ENCODE measurements at places on chromosomes 11 and 22.

GRCh38 chr11:6411594-6412031 is 7.3 kb downstream of the APBB1 start:
- no peak for DNase-seq

GRCh38 chr11:64409707-64410403 is 50.9 kb downstream of the RPS6KA4 start:
- DNase-seq: peak; percentile 67

DNA sequence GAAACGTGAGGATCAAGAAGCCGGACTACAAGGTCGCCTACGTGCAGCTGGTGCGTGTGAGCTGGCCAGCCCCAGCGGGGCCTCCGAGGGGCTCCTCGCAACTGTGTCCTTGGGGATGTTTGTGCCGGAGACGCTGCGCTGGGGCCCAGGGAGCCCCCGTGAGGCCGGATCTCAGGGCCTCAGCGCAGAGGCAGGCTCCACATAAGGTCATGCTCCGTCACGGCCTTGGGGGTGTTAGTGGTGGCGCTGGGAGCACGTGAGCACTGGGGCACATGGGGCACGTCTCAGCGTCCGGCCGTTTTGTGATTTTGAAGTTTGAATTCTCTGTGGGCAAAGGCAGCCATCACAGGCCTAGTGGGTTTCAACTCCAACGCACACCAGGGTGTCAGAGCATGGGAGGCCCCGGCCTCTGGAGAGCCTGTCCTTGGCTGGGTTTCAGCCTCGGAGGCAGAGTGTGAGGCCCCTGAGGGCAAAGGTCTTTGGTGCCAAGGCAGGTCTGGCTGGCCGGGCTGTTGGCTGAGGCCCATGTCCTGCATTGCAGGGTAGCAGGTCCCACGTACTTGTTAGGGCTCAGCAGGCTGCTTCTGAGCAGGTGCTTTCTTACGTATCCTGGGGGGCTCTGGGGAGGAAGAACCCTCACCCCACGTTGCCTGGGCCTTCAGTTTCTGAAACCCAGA is 5.8 kb downstream of the MRPL23 start:
- no peak for DNase-seq

- no peak for DNase-seq
Measured at GRCh38 chr11:126603486-126603885, 248.0 kb downstream of the ST3GAL4 start.

DNA sequence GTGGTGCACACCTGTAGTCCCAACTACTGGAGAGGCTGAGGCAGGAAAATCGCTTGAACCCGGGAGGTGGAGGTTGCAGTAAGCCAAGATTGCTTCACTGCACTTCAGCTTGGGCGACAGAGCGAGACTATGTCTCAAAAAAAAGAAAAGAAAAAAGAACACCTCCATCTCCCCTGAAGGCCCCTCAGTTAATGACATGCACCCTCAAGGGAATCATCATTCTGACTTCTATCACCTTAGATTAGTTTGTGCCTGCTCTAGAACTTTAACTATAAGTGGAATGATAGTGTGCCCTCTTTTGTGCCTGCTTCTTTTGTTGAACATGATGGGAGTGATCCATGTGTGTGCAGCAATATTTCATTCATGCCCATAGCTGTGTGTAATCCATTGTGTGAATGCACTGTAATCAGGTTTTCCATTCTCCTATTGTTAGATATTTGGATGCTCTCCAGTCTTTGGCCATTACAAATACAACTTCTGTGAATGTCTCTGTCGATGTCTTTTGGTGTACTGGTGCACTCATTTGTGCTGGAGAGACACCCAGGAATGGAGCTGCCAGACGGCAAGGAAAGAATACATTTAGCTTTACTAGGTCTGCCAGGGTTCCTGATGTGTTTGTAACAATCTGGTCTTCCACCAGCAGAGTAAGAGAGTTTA is 883 bp upstream of the VPREB3 start:
- DNase-seq: no peak

- DNase-seq: no peak
Measured at GRCh38 chr11:121235057-121235456, 57.5 kb upstream of the SC5D start.

GRCh38 chr22:49568751-49569285 is 258.9 kb downstream of the BRD1 start:
- DNase-seq: no peak

- DNase-seq: no peak
Measured at GRCh38 chr22:39627208-39627607, 56.7 kb downstream of the CACNA1I start.

- no peak for DNase-seq
Measured at GRCh38 chr11:70552167-70553150, 154.1 kb downstream of the CTTN start.

DNA sequence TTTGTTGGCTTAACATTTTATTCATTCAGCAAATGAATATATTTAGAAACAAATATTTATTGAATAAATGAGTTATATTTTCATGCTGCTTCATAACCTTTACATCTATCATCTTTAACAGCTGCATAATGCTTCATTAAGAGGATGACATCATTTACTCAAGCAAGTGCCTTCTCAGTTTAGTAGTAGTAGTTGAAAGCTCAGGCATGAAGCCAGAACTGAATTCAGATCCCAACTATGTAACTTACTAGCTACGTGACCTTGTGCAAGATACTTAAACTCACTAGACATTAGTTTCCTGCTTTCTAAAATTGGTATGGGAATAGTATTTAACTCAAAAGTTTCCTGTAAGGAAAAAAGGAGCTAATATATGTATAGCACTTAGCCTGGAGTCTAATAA is 90.3 kb downstream of the TMPRSS5 start:
- no peak for DNase-seq

GRCh38 chr11:102662607-102663006 is 37.5 kb upstream of the MMP20 start:
- DNase-seq: no peak

- DNase-seq: no peak
Measured at GRCh38 chr22:39815932-39816331, 77.6 kb downstream of the ENTHD1 start.

- DNase-seq: no peak
Measured at GRCh38 chr11:13480198-13480597, 15.6 kb downstream of the PTH start.

GRCh38 chr22:44819966-44820631 is 67.7 kb downstream of the ARHGAP8 start:
- DNase-seq: no peak

DNA sequence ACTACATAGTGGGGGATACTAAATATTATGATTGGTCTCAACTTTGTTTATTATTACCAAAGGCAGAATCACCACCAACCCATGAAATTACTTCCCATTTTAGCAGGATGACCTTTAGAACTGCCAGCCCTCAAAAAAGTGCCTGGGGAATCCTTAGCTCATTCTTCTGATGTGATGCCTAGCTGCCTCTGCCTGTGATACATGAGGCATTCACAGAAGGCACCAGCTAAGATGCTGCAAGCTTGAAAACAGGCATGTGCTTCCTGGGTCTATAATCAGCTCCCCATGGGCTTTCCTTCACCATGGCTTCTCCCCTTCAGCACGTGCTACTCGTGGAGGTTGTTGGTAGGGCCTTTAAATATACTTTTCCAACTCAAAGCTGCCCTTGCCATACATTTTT is 50.4 kb upstream of the ARHGAP20 start:
- no peak for DNase-seq

DNA sequence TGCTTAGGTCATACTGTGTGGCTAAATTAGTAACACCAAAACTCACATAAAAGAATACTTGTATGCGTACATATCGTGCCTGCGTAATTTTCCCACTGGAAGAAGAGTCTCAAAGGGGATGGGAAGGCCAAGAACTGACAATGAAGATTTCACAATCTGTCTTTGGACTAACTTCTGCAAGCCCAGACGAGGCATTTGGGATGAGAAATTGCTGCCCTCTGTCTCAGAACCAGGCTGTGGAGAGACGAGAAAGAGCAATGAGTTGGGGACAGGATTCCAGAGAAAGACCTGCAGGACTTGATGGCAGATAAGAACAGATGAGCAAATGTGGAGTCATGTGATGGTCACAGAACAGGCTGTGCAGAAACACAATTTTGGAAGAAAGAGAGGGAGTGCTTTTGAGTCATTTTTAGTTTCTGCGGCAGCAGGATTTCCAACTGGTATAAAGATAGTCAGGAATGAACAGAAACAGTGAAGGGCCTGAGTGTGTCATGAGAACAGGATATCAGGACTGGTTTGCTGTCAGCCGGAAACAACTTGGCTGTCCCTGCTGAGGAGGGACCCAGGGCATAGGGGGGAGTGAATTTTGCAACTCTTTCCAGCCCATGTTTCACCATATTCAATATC is 82.7 kb upstream of the CTSC start:
- DNase-seq: no peak

DNA sequence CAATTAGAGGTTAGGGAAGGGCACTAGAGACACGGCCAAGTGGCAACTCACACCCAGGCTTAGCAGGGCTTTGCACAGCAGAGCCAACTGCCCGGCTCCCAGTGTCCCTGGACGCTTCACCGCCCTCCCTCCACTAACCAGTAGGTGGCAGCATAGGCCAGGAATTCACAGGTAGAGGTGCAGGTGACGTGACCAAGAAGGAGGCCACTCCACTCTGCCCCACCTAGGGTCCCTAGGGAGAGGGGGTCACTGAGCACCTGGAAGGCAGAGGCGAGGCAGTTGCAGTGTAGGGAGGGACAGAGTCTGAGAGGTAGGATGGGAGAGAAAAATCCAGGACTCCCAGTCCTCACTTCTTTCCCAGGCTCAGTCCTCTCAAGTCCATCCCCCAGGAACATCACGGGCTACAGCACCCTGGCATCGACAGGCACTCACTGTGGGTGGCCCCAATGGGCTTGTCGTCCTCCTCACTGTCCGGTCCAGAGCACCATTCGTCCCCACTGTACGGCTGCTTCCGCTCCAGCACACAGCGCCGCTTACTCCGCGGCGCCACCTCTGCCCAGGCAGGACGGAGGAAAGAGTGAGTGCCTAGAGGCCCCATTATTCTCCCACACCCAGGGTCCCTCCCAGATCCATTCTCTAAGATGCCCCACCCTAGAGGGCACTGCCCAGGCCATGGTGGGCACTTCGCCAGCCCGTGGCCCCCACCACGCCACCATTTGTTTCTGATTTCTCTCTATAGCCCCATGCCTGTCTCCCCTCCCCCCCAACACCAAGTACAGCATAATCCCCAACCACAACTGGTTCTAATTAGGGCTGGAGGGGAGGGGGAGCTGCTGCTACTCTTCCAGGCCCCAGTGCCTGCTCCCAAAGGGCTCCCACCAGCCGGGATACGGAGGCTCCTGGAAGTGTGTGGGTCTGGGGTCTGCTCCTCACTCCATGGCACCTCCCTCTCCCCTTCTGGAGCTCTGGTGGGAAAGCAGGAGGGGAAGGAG is 18.4 kb downstream of the BCL9L start:
- DNase-seq: no peak

GRCh38 chr22:33381531-33382406 is 323.6 kb upstream of the SYN3 start:
- DNase-seq: no peak

DNA sequence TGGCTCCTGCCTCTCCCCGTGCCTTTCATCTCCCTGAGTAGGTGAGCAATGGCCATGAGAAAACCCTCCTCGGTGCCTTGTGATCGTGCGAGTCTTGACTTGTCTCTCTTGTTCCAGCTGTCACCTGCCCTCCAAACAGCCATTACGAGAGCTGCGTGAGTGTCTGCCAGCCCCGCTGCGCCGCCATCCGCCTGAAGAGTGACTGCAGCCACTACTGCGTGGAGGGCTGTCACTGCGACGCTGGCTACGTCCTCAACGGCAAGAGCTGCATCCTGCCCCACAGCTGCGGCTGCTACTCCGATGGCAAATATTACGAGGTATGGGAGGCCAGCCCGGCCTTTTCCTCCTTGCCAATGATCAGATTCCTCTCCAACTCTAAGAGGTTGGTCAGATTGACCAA is 51.7 kb downstream of the TECTA start:
- no peak for DNase-seq

DNA sequence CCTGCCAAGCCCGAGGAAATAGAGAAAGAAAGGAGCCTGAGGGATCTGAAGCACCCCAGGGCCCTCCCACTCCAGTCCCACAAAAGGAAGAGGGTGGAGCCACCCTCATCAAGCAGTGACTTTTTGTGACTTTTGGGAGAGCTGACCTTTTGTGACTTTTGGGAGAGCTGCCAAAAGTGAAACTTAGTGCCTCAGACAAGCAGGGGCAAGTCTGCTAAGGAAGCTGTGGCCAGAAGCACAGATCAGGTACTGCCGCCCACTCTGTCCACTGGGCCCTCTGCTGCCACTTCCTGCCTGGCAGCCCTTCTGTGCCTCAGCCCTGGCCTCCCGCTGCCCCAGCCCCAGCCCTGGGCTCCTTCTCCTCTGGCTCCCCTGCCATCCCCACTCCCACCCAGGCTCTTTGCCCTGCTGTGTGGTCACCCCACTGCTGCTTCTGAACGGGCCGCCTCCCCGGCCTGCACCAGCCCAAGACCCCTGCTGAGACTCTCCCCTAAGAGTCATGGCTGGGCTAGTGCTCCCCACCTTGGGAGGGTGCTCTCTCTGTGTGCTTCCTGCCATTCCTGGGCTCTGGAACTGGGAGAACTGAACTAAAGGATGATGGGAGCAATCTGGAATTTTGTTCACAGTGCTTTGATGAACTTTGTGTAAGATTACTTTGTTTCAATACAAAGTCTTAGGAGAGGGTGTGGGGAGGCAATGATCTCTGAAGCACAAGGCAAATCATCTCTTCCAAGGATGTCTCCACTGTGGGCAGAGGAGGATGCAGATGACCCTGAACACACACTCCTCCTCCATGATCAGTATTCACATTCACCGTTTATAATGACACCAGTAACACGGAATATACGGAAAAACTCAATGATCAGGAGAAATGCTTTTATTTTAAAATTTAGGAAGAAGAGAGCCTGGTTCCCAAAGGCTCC is at the start of gene APOBEC3H:
Gene APOBEC3H, plus strand, starts transcription at position 147 of the 923 bp plus-strand sequence. CDS start 3,035 bp downstream, outside the sequence.
- no peak for DNase-seq

DNA sequence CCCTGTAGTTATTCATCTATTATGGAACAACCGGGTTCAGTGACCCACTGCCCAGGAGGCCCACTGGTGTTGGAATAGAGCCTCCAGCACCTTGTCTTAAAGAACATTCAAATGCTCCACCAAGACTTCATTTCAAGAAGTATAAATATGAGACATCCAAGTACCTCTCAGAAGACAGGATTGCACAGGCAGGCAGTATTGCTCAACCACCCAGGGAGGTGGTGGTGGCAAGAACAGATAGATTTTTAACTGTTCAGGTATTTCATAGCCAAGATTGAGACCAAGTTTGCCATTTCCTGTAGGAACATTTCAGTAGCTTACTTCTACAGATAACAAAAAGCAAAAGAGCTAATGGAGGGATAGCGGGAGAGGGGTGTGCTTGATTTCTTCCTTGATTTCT is 78.7 kb downstream of the COMMD9 start:
- no peak for DNase-seq
